NCI-H82 (cell line): ENCODE measurements at places on chromosomes 7 and 10.

DNA sequence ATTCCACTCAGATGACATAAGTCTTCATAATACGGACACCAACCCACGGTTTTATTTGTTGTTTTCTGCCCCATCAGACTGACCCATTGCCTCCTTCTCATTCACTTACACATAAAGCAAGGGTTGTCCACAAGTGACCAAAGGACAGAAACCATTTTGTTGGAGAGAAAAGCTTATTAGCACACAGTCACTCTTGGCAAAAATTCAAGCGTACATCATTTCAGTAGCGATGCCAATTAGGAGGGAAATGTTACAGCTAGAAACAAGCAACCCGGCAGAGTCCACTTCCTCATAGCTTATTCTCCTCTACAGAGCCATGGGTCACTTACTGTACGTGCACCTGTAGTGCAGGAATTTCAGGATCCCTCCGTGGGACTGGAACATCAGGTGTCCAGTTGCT, 23.0 kb downstream of the ABLIM1 start:
- no peak for DNase-seq

- DNase-seq: no peak
Observed at GRCh38 chr10:47077386-47077785, 166.2 kb downstream of the PTPN20 start.

DNA sequence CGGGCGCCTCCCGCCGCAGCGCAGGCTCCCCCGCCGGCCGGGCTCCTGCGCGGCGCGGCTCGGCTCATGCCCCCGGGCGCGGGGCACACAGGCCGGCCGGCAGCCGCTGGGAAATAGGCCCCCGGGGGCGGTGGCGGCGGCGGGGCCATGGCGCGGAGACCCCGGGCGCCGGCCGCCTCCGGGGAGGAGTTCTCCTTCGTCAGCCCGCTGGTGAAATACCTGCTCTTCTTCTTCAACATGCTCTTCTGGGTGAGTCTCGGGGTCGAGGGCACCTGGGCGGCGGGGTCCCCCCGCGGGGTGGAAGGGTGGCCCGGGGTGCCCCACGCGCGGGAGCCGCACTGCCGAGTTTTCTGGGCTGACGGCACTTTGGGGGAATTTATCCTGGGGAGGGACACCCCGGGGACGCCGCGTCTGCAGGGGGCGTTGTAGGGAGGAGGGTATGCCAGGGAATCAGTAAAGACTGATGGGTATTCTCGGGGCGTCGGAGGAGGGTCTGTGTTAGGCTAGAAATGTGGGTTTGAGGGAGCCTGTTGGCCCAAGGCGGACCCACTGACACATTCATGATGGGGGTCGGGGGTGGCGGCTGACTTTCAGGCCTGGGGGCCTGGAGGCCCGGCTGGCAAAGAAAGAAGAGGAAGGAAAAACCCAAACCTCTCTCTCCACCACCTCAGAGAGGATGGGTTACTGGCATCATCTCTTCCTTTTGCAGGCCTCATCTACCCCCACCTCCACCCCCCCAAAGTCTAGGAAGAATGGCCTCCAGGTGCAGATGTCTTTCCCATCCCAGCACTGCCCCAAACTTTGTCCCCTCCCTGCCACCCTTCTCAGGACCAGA, 544 bp downstream of the TSPAN33 start:
- DNase-seq: peak; percentile 39

- peak; percentile 25 for DNase-seq
Observed at GRCh38 chr10:71729161-71729636, 9.6 kb upstream of the C10orf105 start.

- DNase-seq: no peak
Observed at GRCh38 chr7:131369354-131369753, 41.7 kb downstream of the MKLN1 start.

DNA sequence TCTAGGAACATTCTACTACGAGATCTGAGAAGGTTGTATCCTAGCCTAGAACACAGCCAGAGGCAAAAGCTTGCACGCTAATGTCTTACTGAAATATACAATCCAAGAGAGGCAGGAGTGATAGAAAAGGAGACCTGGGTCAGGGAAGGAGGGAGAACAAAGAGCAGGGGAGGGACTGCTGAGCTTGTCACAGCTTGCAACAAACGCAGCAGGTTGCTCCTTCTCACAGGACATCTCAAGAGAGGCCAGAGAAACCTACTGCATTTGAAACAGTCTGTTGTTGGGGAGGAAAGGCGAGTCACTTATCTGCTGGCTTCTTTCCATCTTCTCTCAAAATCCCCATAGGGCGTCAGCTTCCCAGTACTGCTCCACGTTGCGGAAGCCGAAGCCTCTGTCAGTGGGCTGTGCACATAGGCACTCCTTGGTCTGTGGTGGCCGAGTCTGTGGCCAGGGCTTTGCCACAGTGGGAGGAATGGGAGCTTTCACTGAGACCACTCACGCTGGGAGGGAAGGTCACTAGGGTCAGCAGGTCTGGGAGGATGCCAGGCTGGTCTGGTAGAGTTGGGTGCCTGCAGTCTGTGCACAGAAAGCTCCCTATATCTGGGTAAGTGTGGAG, 25.8 kb upstream of the GPNMB start:
- DNase-seq: no peak

DNA sequence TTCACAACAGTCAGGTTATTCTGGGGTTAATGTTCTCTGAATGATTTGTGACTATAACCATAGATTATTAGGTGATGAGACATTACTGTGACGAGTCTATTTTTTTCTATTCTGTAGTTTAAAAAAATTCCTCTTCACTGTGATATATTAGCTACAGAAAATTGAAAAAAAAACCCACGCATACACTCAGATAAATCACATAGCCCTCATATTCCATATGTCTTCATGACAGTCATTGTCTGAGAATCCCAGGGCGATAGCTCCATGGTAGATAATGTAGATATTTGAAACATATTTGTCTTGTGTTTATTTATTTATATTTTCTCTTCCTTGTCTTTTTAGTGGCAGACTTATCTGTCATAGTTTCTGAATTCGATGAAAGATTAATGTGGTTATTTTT, 110.0 kb downstream of the CAMK1D start:
- no peak for DNase-seq

GRCh38 chr10:47408606-47409005, 24.5 kb upstream of the ZNF488 start:
- no peak for DNase-seq
